ENCODE measurements at places on chromosomes 5 and 9. TPM values are rescaled to one million over a fixed set of nuclear protein-coding genes. Genes with fewer than 3 reads are reported as not detected.

DNA sequence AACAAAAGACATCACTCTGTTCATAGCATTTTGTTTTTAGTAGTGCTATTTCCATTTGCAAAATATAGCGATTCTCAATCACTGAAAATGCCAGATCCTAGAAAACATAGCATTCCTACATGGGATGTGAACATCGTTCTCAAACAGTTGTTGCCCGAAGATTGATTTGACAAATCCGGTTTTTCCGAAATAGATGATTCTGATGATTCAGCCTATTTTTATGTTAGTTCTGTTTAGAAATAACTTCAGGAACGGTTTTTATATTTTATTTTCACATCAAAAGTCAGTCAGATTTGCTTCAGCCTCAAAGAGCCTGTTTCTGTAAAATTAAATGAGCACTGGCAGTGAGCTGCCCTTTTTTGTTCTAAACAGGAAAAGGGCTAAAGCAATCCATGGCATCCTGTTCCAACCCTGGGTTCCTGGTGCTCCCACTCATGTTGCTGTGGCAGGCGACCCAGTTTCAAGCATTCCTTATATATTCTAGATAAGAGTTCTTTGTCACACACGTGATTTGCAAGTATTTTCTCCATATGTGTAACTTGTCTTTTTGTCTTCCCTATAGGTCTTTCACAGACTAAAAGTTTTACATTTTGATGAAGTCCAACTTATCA lies 14.2 kb upstream of the PSIP1 start:
- no peak for DNase-seq
- H3K4me3 ChIP-seq: no peak overlapping the region
- H3K27me3 ChIP-seq: no peaks in the 10 kb centered on the region
- H3K27ac ChIP-seq: no peak overlapping the region

GRCh38 chr5:139971202-139971725 lies 71.8 kb downstream of the NRG2 start:
- DNase-seq: no peak
- H3K36me3 ChIP-seq: no peaks in the 10 kb centered on the region
- H3K27me3 ChIP-seq: no peaks in the 10 kb centered on the region

- no peak for DNase-seq
- H3K27ac ChIP-seq: no peak overlapping the region
- H3K36me3 ChIP-seq: no peaks in the 10 kb centered on the region
- H3K27me3 ChIP-seq: no peaks in the 10 kb centered on the region
- H3K4me3 ChIP-seq: no peak overlapping the region
- H3K4me1 ChIP-seq: peaks cover 8% of the 10 kb centered on the region
Measured at GRCh38 chr5:151168602-151169344, 11.2 kb upstream of the ANXA6 start.

GRCh38 chr5:132865668-132866341 lies 464 bp downstream of the GDF9 start:
- no peak for DNase-seq
- H3K27ac ChIP-seq: peak overlapping the region; percentile 94
- H3K27me3 ChIP-seq: no peaks in the 10 kb centered on the region
- H3K36me3 ChIP-seq: peaks cover 4% of the 10 kb centered on the region
- peaks cover 30% of the 10 kb centered on the region for H3K4me1 ChIP-seq
- peak overlapping the region; percentile 67 for H3K4me3 ChIP-seq

GRCh38 chr9:130543368-130543767 lies 36.0 kb upstream of the FUBP3 start:
- no peaks in the 10 kb centered on the region for H3K4me1 ChIP-seq
- no peak overlapping the region for H3K27ac ChIP-seq
- no peak for DNase-seq
- H3K4me3 ChIP-seq: no peak overlapping the region
- H3K27me3 ChIP-seq: peaks cover 55% of the 10 kb centered on the region
- no peaks in the 10 kb centered on the region for H3K36me3 ChIP-seq

- DNase-seq: no peak
- no peaks in the 10 kb centered on the region for H3K4me1 ChIP-seq
Measured at GRCh38 chr5:10524376-10525123, 39.3 kb upstream of the ANKRD33B start.

DNA sequence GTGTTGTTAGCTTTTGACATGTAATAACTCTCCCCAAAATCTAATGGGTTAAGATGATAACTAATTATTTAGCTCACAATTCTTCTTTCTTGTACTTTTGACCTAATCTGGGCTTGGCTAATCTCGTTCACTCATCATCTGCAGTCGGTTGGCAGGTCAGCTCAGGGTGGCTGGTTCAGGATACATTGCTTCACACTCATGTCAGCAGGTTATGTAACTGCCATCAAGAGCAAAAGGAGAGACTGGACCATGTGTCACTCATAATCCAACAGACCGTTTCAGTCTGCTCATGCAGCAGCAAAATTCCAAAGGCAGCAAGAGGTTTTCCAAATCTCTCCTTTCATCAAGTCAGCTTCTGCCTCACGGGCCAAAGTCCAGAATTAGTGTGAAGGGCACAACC lies 998.4 kb upstream of the CTNND2 start:
- no peak overlapping the region for H3K4me3 ChIP-seq
- no peak overlapping the region for H3K27ac ChIP-seq

DNA sequence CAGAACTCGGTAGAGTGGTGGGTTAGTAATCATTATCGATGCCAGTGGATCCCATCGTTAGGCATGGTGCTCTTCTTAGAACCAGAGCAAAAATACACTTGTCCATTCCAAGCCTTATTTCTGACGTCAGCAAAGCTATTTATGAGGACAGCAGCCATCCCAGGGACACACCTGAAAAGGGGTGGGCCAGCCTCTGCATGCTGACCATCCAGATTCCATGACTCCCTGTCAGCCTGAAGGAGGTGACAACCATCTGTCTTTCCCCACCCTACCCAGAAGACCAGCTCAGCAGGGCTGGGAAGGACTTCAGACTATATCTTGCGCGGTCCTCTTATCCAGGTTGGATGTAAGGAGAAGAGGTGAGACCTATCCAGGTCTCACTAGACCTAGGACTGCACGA lies 5.7 kb upstream of the NIPAL4 start:
- peaks cover under 1% of the 10 kb centered on the region for H3K27me3 ChIP-seq
- no peak for DNase-seq
- H3K4me3 ChIP-seq: no peak overlapping the region
- no peaks in the 10 kb centered on the region for H3K36me3 ChIP-seq
- H3K4me1 ChIP-seq: peaks cover 10% of the 10 kb centered on the region

The SH3TC2 gene
- total RNA-seq: 2.5 TPM

The GLRA1 gene
- not detected for total RNA-seq

All from spleen (tissue), 13 donors.